ENCODE measurements at places on chromosomes 4 and X. TPM values are rescaled to one million over a fixed set of nuclear protein-coding genes. Genes with fewer than 3 reads are reported as not detected.
A peak's percentile ranks its signal among the peaks of the same experiment; 100 is the strongest.

GRCh38 chrX:110178179-110178865 lies 139.6 kb downstream of the AMMECR1 start:
- DNase-seq: no peak

- DNase-seq: no peak
These were observed 85.5 kb downstream of the RTL3 start for GRCh38 chrX:78573630-78574029.

DNA sequence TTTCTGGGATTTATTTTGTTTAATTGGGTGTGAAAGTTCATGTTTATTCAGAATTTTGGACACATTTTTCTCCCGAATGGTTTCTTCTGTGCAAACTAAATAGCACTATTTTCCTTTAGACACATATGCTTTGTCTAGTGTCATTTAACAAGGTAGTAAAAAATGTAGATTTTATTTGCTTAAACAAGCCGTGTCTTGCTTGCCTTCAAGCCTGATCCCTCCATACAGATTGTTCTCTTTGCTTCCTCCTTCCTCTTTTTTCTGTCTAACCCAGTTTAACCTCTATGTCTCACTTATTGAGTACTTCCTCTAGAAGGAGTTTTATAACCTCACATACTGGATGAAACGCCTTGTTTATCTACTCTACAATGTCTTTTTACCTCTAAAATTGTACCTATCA lies 211.8 kb downstream of the NPFFR2 start:
- DNase-seq: no peak

DNA sequence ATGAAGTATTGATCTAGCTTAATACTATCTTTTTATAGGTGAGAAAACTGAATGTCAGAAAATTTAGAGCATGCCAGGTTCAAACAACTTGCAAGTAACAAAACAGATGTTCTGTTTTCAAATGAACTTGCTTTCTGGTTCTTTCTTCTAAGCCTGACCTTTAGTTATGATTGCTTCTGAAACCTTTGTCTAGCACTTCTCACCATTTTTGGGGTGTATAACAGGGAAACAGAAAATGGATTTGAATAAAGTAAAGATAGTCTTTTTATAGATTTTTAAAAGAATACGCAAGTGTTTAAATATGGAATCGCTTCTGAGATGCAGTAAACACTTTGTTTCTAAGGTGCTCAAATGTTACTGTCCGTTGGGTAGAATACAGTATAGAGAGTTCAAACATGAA lies 687.2 kb upstream of the CPEB2 start:
- DNase-seq: no peak

- peak; percentile 80 for DNase-seq
These were observed 51.7 kb downstream of the PIR start for GRCh38 chrX:15441464-15441863.

DNA sequence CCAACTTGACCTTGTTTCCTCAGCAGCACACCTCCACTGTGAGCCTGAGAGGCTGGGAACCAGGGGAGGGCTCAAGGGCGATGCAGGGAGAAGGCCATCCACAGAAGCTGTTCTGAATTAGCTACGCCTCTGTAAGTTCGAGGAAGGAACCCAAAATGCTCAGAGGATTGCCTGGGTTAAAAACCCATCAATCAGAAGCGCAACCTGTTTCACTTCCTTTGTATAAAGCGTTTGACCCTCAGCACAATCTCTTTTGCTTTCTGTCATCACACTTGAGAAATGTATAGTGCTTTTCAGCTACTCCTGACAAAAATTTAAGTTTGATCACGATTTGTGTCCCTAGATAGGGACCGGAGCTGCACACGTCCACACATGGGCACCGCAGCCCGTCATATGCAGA lies 48.0 kb upstream of the MAP3K15 start:
- DNase-seq: no peak

- DNase-seq: no peak
These were observed 15.1 kb downstream of the LNX1 start for GRCh38 chr4:53576071-53576617.

DNA sequence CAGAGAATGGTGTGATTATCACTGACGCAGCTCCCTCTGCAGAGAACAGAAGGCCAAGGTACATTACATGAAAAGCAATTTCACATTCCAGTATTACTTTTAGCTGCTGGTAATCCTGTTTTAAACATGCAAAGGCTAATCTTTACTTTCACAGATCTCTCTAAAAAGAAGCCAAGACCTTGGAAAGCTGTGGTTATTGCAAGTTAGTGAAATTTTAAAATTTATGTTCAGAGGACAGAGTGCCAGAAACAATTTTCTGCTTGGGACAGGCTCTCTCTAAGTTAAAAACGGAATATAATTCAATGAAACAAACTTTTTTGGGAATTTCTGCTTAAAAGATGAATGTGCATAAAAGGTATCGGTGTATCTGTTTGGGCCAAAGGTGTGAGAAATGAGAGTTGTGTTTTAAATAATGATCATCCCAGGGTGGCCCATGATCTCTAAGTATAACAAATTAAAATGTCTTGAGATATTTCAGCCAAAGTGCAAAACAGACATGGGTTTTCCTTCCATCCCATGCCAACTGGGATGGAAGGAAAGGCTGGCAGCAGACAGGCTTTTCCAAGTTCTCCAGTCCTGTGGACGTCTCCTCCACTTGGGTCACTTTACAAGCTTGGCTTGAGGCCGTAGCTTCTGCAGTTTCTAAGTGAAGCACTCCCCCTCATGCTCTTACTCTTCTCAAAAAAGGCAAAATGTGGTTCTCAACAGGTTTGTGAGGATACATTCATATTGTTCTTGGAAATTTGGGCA lies 118.0 kb downstream of the DRD5 start:
- no peak for DNase-seq

GRCh38 chrX:108332281-108332680 lies 105.9 kb downstream of the COL4A6 start:
- DNase-seq: no peak

DNA sequence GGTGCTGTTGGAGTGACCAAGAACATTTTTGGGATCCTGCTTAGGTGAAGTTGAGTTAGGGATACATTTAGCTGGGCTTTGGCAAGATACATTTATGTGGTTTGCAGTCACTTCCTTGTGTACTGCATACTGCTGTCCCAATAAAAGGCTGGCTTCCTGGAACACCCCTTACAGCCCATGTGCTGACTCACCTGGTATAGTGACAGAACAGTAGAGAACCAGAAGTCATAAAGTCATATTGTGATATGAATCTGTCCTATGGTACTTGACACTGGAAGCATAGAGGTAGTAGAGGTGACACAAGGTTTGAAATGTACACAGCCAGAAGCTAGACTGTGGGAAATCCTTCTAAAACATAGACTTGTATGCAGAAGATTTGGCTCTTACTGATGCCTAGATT lies 55.3 kb upstream of the SLC25A43 start:
- no peak for DNase-seq

GRCh38 chr4:16116493-16116990 lies 32.7 kb upstream of the PROM1 start:
- DNase-seq: no peak

GRCh38 chr4:31307029-31307428 lies 586.9 kb downstream of the PCDH7 start:
- no peak for DNase-seq

- DNase-seq: no peak
These were observed 32.9 kb upstream of the PDGFC start for GRCh38 chr4:157004279-157005161.

DNA sequence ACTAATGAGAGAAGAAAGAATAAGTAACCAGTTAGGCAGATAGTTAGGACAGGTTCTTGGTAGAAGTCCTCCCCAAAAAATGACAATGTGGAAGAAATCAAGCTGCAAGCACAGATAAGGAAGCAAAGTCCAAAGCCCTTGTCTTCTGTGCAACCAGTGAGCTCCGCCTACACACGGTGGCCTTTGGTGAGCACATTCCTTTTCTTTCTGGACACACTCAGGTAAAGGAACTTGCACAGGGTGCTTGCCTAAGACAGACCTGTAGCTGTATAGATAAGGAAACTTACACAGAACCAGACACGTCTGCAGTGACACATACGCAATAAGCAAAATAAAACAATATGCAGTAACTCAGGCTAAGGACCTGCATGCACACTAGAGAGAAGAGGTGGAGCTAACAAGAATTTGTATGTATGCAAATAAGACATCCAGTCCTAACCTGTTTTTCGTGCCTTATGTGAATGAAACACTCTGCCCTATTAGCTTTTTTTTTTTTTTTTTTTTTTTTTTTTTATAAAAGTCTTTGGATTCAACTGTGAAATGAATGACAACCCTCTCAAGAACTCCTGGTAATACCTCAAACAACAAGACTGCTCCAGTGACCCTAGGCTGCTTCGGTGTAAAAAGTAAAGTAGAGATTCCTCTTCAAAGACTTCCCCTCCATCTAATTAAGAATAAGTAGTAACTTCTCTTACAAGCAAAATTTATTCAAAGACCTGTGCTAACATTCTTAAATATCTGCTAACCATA lies 48.8 kb downstream of the UGT2B10 start:
- DNase-seq: no peak

DNA sequence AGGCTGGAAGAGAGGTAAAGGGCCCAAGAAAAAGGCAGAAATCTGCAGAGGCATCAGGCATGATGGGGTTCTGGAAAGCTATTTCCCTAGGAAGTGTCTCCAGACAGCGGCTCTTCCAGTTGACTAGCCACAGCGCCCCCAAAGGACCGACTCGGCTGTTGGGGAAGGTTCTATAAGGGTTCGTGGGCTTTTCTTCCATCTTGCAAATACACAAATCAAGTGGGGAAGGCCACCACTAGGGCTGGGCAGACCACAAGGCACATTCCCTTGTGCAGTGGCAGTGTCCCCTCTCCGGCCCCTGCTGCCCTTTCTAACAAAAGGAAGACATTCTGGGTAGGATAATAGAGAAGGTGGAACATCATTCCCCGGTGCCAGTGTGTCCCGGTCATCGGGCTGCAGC lies 18.2 kb downstream of the BCOR start:
- no peak for DNase-seq

DNA sequence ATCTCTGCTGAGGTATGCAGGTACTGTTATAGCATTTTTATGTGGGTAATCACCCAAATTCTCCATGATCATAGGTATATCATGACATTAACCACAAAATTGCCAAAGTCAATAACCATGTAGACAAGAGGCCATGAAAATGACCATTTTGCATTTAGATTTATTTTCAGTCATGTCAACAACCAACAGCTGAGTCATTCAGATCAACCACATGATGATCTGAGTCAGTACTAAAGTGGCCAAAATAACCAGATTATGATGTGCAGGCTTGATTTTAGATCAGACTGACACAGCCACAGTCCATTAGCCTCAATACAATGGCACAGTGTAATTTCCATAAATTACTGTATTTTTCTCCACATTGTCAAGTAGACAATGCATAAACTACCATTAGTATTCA lies 240.5 kb downstream of the GRIA3 start:
- DNase-seq: no peak

ERCC6L gene
- 4.2 TPM for polyA plus RNA-seq

CLDN34 gene
- polyA plus RNA-seq: 0.28 TPM

SRPX2 gene
- polyA plus RNA-seq: 38.4 TPM

CYP2U1 gene
- polyA plus RNA-seq: 5.3 TPM

JCHAIN gene
- 2.6 TPM for polyA plus RNA-seq

DDX53 gene
- polyA plus RNA-seq: not detected
